Activated CD4-positive, alpha-beta T cell treated with anti-CD3 and anti-CD28 coated beads, Interleukin-2, amount 50 U/mL, for 4 hours (primary cell): ENCODE measurements at places on chromosomes 12 and 14.

- DNase-seq, result no peak
Observed at GRCh38 chr12:6500466-6500865, 6.6 kb downstream of the NCAPD2 start.

DNA sequence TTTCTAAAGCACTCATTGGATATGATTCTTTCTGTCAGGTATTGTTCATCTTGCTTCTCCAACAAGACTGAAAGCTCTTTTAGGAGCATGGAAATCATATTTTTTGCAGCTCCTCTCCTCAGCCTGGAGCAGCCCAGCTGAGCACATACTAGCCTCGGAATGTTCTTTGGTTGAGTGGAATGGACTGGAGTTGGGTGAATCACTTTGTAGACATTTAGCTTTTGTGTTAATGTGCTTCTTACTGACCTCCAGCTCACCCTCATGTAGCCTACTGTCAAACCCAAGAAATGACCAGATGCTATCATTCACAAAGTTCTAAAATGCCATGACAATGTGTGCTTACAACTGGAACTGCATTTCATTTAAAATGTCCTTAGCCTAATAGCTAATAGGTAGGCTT, 161.1 kb downstream of the NUAK1 start:
- no peak for DNase-seq

DNA sequence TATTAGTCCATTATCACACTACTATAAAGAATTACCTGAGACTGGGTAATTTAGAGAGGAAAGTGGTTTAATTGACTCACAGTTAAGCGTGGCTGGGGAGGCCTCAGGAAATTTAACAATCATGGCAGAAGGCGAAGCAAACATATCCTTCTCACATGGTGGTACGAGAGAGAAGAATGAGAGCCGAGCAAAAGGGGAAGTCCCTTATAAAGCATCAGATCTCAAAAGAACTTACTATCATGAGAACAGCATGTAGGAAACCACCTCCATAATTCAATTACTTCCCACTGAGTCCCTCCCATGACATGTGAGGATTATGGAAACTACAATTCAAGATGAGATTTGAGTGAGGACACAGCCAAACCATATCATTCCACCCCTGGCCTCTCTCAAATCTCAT, 422.6 kb downstream of the MDGA2 start:
- no peak for DNase-seq

DNA sequence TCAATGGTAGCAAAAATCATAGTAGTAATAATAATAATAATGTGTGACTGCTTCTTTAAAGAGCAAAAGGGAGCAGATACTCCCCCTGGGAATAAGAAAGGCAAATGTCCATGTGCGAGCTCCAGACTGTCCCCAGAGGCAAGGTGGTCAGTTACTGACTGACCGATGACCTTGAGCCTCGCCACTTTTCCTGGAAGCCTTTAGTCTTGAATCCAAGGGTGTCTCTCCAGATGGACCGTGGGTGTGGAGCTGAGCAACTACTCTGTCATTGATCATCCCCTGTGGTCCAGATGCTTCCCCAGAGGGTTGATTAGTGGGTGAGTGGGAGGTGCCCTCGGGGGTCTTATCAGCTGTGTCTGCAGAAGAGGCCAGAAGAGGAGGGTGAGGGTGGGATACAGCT, 418.5 kb upstream of the TBX3 start:
- no peak for DNase-seq

GRCh38 chr12:82937151-82937550, 250.4 kb downstream of the TMTC2 start:
- DNase-seq, result no peak

DNA sequence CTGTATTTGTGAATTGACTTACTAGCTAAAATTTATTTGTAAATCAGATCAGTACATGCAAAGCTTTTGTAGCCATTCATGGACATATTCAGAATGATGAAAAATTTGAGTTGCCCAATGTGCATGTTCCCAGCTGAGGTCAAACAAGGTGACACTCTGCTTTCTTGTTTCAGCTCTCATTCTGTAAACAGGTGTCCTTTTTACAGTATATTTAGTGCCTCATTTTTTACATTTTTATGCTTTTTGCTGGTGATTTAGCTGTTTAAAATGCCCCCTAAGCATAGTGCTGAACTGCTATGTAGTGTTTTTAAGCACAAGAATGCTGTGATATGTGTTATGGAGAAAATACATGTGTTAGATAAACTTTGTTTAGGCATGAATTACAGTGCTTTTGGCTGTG, 76.3 kb downstream of the MIA2 start:
- DNase-seq, result no peak

GRCh38 chr12:48890657-48891418, 25.2 kb upstream of the RND1 start:
- DNase-seq, result peak; percentile 68

GRCh38 chr12:108858311-108859074, 1.1 kb upstream of the SSH1 start:
- no peak for DNase-seq

DNA sequence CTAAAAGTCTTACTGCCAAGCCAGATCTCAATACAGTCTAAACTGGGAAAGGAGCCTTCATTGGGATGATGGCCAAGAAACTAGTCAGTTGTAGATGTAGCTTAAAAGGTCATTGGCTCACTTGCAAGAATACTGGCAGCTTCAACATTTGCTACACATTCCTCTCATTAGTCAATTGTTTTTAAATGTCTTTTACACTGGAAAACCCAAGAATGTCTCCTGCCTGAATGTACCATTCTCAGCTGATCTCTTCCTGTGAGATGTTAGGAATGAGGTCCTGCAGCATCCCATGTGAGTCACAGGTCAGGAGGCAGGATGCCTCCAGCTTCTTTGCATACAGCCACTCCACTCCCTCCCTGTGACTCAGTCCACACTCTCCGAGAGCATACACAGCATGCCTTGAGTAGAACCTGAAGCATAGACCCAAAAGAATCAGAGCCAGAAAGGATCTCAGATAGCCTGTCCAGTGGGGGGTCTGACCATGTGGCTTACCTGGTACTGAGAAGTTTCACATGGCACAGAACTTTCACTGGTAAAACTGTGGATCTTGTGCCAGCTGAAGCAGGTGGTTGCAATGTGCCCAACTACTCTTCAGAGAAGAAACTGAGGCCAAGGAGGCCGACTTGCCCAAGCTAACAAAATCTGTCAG, 56.0 kb upstream of the HECTD1 start:
- no peak for DNase-seq

- DNase-seq, result no peak
Observed at GRCh38 chr14:55600784-55601561, 21.0 kb downstream of the KTN1 start.

GRCh38 chr12:47360771-47361388, 281.1 kb upstream of the AMIGO2 start:
- peak; percentile 14 for DNase-seq

GRCh38 chr14:25833341-25834126, 764.3 kb downstream of the NOVA1 start:
- no peak for DNase-seq

- no peak for DNase-seq
Observed at GRCh38 chr14:99789581-99789980, 3.6 kb upstream of the EML1 start.

DNA sequence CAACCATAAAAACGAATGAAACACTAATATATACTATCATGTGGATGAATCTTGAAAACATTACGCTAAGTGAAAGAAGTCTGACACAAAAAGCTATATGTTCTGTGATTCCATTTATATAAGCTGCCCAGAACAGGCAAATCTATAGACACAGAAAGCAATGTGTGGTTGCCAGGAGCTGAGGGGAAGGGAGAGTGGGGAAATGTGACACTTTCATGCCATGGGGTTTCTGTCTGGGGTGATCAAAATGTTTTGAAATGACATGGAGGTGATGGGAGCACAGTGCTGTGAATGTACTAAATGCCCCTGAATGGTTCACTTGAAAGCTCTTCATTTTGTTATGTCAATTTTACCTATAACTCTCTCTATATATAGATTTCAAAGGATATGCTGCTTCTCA, 30.1 kb downstream of the ATG14 start:
- DNase-seq, result no peak

DNA sequence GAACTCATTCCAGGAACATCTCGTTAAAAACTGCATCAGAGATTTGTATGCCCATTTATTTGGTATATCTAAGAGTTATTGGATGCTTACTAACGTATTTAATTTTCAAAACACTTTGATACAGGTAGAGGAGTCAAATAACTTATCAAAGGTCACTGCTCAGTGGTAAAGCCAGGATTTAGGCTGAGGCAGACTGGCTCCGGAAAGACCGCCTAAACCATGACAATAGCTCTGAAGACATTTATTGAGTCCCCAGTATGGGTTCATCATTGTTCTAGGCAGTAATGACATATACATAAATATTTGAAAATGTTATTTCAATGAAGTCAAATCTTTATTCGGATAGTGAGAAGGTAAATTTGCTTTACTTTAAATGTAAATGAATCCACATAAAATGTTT, 30.3 kb downstream of the WBP11 start:
- DNase-seq, result no peak

- no peak for DNase-seq
Observed at GRCh38 chr12:6211421-6211869, 11.2 kb downstream of the CD9 start.

DNA sequence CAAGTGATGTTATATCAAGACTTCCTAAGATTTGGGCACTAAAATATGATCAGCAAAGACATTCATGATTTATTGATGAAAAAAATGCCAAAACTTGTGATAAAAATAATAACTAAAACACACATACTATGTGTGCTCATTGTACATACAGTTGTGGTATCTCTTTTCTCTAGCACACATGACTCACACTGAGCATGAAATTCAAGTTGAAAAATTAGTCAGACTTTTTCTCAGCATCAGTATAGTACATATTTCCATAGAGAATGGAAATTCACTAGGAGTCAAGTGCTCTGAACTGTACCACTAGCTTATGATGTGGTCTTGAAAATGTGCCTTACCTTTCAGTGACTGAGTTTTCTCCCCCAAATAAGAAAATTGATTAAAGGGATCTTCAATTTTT, 471.8 kb upstream of the FLRT2 start:
- DNase-seq, result no peak

- no peak for DNase-seq
Observed at GRCh38 chr12:32482226-32482625, 82.9 kb downstream of the FGD4 start.

DNA sequence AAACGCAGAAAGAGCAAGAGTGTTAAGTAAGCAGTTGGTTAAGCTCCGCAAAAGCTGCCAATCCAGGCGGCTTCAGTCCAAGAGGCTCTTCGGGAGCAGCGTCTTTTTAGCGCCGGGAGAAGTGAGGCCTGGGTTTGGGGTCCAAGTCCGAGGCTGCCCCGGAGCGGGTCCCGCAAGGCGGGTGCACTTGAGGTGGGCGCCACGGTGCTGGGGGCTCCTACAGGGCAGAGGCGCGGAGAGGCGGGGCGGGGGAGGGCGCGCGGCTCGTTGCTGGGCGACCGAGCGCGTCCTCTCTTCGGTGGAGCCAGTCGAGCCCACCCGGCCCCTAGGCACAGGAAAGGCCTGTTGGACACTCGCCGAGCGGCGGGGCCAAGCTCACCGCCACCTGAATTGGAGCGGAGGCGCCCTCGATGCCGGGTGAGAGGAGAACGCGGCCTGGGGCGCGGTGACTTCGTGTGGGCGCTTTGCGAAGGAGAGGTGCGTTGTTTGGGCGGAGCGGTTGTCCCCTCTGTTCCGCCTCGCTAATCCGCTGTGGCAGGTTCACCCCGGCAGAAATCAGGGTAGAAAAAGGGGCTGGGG, 15.6 kb downstream of the TTC6 start:
- DNase-seq, result no peak

DNA sequence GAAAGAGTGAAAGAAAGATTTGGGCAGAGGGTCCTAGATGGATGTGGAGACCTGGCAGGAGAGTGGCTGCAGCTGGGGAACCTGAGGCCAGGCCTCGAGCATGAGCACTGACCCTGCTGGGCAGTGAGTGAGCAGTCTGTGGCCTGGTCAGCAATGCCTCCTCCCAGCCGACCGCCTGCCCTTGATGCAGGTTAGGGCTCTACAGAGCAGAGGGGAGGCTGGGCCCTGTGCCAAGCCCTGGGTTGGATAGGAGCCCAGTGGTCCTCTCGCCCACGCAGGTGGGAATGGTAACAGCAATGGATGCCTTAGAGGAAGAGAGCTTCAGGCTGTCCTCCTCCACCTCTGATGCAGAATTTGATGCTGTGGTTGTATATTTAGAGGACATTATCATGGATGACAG, 59.8 kb downstream of the RAB35 start:
- DNase-seq, result no peak

DNA sequence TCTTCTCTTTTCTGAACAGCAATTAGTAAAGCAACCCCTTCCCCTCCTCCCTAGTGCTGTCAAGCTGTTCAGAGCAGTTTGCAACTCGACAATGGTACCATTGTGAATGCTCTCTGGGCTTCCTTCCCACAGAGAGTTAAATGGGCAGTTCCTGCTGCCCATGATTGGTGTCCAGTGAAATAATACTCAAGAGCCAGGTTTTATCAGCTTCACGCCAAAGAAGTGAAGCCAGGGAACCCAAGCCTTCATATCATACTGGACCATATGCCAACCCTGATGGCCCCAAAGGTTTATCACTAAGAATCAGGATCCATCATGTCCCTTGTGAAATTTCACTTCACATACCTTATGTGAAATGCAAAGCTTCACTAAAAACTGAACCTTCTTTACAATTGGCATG, 24.7 kb downstream of the INSM2 start:
- no peak for DNase-seq

DNA sequence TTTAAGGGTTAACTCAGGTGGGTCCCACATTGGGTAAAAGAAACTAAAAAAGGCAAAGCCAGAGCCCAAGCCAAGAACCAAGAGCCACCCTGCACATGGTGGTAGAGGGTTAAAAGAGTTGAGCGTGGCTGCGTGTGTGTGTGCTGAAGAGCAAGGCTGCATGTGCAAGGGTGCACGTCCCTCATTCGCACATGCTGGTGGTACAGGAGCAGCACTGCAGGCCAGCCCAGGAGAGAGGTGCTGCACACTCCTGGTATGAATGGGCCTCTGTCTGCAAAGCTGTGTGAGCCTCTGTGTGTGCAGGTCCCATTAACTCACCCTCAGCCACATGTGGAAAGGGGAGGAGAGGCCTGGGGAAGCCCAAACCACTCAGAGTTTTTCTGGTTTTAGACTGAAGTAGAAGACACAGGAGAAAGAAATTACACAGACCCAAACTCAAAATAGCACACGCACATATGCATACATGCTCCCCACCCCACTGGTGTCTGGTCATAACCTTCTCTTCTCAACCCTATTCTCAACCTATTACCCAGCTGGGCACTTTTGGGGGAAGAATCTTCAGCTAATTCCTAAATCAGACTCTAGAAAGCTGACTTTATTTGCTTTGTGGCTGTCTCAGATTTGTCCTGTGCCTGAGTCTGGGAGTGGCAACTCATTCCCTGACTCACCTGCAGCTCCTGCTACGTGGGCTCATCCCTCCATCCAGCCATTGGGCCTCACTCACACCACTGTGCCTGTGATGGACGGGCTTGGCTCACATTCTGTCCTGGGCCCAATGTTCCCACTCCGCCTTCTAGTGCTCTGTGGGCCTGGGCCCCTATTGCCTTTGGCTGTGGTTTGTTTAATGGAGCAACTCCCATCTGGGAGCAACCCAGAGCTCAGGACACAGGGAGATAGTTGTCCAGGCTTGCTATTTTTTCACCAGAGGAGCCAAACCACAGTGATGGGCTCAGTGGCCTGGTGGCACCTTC, 30.8 kb upstream of the COL2A1 start:
- no peak for DNase-seq

GRCh38 chr12:94495445-94496115, 35.9 kb upstream of the CEP83 start:
- DNase-seq, result no peak
